Cerebellar nuclear complex (tissue), 1 donor: ENCODE measurements at places on chromosomes 5 and 9.

GRCh38 chr5:60794691-60795090, 49.4 kb downstream of the ELOVL7 start:
- DNase-seq, result no peak

DNA sequence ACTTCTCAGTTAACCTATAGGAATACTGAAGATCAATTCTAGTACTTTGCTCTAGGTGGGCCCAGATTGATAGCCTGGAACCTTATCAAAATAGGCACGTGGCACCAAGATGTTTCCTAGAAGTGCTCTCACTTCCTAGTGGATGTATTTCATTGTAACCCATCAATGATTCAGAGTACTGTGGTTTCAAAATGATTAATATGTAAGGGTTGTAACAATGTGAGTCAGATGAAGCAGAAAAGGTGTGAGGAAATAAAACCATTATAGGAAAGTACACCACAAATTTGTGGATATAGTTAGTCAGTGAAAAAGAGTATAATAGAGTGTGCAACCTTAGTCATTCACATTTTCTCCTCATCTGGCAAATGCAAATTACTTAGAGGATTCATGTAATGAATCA, 177.3 kb upstream of the FST start:
- DNase-seq, result no peak

DNA sequence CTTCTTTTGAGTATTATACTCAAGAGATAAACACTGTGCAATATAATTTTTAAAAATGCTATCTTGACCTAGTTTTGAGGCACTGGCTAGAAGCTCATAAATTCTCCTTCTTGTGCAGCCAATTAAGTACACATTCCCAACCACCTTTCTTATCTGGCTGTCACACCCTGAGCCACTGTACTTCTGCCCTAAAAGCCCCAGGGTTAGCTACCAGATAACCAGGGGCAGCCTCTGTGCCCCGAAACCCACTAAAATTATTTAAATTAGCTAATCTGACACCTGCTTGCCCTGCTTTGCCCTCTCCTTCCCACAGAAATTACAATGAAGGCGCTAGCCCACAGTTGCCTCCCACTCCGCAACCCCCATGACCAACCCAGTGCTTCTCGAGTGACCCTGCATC, 597.3 kb upstream of the TYRP1 start:
- no peak for DNase-seq

- DNase-seq, result no peak
Measured at GRCh38 chr5:54304040-54304439, 6.3 kb downstream of the ARL15 start.

GRCh38 chr5:127958421-127959011, 125.0 kb upstream of the SLC12A2 start:
- DNase-seq, result no peak

- DNase-seq, result no peak
Measured at GRCh38 chr5:16784843-16785791, 151.0 kb downstream of the MYO10 start.

DNA sequence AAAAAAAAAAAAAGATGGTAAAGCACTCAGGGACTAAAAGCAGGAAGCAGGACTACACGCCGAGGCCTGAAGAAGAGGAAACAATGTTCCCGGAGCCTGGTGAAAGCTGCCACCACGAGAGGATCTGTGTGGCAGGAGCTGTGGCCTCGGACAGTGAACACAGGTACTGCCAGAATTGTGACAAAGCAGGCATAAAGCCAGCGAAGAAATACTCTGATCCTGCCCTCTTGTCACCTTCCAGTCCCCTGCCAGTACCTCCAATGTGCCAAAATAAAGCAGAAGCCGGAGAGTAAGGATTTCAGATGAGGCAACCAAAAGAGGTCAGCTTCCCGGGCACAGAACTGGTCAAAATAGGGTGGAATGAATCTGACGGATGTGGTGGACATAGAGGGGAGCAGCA, 211.5 kb upstream of the TARS1 start:
- DNase-seq, result no peak

- DNase-seq, result no peak
Measured at GRCh38 chr5:98309785-98310598, 463.5 kb upstream of the RGMB start.

DNA sequence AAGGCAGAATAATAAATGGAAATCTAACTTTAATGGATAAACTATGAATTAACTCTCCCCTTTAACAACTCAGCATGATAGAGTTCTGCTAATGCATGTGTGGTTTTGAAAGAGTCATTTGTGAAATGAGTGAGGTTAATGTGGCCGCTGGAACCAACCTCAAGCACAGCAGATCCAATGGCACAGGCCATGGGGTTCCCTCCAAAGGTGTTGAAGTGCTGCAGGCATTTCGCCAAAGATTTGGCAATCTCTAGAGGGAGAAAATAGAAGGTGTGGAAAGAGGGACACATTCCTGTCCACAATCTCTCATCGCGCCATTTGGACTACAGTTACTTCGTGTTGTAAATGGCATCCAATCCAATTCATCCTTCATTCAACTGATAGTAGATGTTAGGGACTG, 35.0 kb downstream of the AGXT2 start:
- DNase-seq, result no peak

GRCh38 chr5:61409568-61409967, 77.5 kb downstream of the ZSWIM6 start:
- DNase-seq, result no peak

DNA sequence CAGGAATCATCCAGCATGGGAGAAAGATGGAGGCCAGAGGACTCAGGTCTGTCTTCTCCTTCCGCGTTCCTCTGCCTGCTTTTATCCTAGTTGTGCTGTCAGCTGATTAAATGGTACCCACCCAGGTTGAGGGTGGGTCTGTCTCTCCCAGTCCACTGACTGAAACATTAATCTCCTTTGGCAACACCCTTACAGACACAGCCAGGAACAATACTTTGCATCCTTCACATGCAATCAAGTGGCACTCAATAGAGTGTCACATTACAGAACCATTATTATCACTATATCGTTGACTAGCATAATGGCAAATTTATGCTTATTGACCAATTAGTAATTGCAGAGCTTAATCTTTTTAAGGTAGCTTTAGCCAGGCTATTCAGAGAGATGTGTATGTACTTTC, 64.8 kb downstream of the UNC13B start:
- DNase-seq, result no peak

- DNase-seq, result no peak
Measured at GRCh38 chr5:156387391-156387790, 60.4 kb downstream of the SGCD start.

- no peak for DNase-seq
Measured at GRCh38 chr5:42349163-42349562, 74.1 kb upstream of the GHR start.

DNA sequence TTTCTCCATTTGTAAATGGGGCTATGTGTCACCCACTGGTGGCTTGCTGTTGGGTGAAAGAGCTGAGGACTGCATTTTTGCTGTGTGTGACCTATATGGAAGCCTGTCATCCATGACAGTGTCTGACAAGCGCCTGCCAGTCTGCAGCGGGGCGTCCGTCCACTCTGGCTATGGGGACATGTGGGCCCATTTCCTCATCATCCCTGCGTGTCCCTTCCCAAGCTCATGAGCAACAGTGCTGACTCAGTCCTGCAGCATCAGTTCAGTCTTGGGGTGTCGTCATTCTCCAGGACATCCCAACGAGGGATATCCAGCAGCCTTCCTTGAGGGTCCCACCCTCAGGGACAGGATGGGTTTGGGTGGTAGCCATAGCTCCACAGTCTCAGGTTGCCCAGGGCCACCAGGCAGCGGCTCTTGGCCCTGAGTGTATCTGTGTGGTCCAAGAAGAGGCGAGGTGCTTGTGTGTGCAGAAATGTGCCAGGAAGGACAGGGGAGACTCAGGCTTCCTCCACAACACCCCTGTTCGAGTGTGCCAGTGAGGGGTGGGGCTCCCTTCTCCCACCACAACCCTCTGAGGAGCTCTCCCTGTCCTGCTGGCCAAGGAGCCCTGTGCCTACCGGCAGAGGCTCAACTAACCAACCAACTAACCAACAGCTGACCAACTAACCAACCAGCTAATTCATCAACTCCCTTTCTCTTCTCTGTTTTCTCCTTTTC, 2.1 kb downstream of the FGD3 start:
- no peak for DNase-seq

DNA sequence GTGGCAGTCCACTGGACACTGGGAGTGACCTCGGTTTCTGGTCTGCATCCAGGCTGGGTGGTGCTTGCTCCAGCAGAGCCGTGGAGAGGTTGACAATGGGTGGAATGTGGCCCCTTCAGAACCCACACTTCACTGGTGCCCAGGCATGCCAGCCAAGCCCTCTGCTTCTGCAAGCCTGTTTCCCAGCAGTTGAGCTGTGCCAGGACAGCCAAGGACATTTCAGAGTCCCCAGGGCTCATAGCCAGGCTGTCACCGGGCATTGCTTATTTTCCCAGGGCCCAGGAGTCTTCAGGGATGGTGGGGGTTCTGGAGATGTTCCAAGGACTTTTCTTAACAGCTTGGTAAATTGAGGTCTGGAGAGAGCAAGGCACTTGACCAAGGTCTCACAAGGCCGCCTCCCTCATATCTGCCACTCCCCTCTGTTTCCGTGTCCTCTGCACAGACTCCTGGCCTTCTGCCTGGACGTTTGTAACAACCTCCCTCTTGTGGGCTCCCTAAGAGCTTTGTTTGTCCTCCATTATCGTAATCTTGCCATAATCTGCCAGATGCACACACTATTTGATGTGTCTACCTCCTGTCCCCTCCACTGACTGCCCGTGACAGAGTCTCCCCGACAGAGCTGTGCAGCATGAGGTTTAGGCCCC, 3.8 kb upstream of the NDST1 start:
- no peak for DNase-seq

- DNase-seq, result no peak
Measured at GRCh38 chr5:142870532-142871362, 100.6 kb downstream of the ARHGAP26 start.

- no peak for DNase-seq
Measured at GRCh38 chr5:110048491-110048890, 358.8 kb downstream of the MAN2A1 start.

DNA sequence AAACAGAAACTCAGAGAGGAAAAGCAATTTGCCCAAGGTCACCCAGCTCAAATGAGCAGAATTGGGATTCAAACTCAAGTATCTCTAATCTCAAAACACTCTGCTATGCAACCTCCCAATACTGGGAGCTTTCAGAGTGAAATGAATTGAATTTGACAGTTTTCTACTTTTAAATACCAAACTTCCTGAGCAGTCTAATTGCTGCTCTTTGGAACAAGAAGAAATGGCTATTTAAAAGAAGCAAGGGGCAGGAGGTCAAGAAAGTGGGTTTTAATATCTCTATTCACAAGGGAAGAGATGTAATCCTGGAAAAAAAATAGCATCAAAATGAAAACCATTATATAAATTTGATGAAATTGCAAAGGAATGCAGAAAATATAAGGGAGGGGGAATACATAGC, 142.6 kb downstream of the INSYN2B start:
- no peak for DNase-seq

DNA sequence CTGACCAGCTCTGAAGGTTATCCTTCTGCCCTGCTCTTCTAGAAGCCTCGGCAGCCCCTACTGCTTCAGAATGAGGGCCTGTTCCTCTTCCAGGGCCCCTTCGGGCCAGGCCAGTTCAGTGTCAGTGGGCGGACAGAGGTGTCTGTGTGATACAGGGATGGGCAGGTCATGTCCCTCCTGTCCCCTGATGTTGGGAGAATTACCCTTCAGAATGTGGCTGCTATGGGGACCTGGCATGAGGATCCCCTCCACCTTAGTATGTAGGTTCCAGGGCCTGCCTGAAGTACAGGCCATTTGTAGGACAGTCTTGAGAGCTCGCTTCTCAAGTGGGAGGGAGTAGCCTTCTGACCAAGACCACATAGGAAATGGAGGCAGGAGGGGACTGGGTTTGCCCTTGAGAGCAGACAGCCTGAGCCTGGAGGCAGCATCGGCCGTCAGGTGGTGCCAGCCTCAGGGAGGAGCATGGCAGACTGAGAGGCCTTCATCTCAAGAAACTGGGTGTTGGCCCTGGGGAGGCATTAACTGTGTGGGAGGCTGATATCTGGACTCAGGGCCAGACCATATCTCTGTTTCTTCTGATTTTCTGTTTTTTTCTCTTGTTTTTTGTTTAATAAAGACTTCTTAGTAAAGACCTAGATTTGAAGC, 32.0 kb downstream of the ANGPTL2 start:
- DNase-seq, result no peak

DNA sequence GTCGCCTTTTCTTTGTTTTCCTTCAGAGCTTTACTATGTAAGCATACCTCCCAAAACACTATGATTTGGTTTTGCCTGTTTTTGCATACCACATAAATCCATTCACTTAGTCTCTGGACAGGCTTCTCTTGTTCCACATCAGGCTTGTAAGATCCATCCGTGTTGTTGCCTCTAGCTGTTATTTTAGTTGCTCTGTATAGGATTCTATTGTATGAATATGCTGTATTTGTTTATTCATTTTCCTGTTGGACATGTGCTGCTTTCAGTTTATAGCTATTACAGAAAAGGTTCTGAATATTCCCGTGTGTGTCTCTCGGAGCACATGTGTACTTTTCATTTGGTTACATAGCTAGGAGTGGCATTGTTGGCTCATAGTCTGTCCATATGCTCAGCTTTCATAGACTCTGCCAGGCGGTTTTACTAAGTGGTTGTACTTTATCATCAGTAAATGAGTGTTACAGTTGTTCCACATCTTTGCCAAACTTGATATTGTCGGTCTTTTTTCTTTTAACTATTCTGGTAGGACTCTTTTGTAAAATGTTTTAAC, 41.8 kb downstream of the NUP214 start:
- no peak for DNase-seq

- no peak for DNase-seq
Measured at GRCh38 chr5:139399501-139400121, 4.3 kb downstream of the SPATA24 start.
